ENCODE measurements at places on chromosomes 4 and X.

DNA sequence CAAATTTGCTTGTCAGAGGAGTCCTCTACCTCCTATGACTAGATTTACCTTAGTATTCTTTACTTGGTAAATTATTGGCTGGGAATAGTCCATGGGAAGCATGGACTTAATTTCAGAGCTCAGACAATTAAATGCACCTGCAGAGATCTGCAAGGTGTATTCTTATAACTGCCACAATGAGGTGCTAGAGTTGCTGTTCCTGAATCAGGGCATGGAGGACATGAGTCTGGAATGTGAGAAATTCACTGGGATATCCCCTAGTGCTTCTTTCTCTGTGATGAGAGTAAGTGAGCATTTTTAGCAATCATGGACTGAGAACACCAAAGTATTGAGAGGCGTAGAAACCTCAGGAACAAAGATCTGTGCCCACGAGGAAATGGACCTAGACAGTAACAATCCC is 32.9 kb upstream of the GRID2 start:
- no peak for DNase-seq

DNA sequence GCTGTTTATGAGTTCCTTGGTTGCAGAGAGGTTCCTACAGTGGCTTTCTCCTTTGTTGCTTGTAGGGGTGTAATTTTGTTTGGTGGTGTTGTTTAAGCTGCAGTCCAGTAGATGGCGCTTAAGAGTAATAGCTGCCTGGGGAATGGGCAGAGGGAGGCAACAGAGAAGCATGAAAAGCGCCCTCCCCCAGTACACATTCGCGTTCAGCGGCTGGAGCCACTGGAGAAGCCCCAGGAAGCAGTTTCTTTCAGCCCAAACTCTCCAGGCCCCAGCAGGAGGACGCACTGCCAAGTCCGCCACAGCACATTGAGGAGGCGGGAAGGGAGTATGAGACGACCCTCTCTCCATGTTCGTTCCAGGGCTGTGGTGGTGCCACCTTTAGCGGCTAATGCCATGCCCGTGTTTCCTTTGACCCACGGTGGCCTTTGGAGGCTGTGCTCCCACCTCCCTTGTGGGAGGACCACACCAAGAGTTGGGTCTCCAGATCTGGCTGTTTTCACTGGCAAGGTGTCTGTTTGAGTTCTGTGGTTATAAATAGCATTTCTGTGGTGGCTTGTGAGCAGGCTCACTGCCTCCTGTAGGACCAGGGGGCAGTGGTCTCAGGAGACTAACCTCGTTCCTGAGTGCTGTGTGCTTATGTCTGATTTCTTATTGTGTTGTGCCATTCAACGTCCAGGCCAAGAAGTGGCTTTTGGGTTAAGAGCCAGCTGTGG is 252.3 kb downstream of the ARHGAP10 start:
- DNase-seq, result peak; percentile 3

- no peak for DNase-seq
Measured at GRCh38 chrX:84218726-84219125, 30.7 kb upstream of the RPS6KA6 start.

DNA sequence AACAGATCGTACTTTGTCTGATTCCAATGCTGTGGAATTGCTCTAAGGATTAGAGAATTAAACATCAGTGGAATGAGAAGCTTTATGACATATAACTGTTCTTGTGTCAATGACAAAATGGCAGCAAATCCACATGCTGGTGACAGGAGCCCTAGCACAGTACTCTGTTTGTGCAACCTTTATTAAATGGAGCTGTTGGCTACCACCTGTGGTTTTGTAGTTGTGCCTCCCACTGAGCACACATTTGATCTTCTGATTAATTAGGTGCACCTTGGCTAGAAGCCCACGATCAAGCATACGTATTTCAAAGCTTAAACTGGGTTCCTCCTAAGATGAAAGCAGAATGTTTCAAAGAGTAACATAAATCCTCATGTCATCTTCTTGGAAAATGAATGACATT is 394.0 kb upstream of the IGFBP7 start:
- no peak for DNase-seq

All from activated CD4-positive, alpha-beta T cell treated with anti-CD3 and anti-CD28 coated beads for 24 hours (primary cell).